ENCODE measurements at places on chromosomes 12 and 14.
A peak's percentile ranks its signal among the peaks of the same experiment; 100 is the strongest.

DNA sequence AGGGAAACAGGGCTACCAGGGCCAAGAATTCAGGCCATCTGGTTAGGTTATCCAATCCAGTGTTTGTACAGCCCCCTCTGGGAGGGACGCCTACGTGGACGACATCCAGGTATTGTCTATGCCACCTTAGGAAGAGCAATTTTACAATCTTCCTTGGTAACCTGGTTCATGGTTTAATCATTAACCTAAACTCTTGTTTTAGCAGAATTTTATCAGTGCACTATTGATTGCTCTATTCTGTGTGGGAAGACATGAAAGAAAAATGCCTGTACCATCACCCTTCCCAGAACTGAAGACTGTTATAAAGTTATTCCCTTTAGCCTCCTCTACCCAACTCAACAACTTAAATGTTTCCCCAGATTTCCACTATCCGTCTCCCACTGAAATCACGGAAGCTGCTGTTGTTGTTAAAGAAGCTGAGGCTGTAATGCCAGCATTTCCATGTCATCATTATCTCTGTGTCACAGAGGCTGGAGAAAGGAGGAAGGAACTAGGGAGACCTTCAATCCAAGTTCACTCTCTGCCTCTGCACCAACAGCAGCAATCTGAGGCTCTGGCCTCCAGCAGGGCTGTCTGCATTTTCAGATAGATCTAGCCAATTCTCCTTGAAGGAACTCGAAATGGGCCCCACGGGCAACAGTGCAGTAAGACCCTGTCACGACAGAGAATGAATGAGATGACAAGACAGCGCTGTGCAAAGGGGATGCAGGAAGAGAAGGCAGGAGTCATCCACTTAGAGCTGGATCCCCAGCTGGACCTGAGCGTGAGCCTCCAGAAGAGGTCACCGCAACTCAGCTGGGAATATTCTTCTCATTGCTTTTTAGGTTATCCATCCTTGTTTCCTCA is 183.4 kb upstream of the GZMB start:
- DNase-seq: no peak

DNA sequence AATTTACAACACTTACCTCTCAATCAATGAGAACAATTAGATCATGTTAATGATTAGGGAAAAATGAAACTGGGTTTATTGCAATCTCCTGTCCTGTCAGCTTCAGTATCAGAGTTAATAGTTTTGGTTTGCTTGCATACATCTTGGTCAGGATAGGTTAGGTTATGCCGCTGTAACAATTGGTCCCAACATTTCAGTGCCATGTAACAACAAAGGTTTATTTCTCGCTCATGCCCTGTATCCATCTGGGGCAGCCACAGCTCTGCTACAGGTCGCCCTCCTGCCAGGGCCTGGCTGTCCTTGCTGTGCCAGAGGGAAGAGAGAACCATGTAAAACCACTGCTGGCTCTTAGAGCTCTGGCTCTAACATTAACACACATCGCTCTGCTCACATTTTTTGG is 30.5 kb upstream of the SPTLC2 start:
- DNase-seq: no peak

DNA sequence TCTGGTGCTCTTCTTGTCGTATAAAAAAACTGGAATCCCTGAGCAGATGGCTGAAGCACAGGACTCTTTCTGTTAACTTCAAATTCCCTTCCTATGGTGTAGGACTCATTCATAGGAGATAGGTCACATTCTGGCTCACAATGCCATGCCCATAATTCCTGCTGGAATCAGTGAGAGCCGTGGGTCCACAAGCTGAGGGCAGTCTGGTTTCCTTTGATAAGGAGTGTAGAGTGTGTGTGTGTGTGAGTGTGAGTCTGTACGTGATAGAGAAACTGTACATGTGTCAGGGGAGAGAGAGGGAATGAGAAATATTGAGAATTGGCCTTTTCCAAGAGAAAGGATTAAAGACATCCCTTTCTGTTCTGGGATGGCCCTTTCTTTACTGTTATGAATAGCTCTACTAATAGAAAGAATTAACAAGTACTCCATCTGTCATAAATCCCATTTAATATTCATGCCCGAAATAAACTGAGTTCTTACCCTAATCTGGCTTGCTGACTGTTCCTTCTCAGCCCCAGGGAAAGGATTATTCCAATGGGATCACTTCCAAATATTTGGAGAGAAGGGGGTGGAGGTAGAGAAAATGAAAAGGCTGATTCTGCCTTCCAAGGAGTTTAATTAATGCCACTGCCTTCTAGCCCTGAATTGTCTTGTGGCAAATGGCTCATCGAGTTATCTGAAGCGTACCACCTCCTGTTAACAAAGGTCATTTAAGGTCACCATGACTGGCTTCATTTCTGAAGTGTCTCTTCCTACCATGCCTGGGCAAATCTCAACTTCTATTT is 79.0 kb downstream of the TMX1 start:
- DNase-seq: no peak

GRCh38 chr12:48890657-48891418 is 25.2 kb upstream of the RND1 start:
- DNase-seq: peak; percentile 87

- no peak for DNase-seq
Measured at GRCh38 chr12:125121106-125121505, 55.9 kb downstream of the AACS start.

Data from iPS-NIHi11 (cell line).